ENCODE measurements at places on chromosomes 4 and X.

DNA sequence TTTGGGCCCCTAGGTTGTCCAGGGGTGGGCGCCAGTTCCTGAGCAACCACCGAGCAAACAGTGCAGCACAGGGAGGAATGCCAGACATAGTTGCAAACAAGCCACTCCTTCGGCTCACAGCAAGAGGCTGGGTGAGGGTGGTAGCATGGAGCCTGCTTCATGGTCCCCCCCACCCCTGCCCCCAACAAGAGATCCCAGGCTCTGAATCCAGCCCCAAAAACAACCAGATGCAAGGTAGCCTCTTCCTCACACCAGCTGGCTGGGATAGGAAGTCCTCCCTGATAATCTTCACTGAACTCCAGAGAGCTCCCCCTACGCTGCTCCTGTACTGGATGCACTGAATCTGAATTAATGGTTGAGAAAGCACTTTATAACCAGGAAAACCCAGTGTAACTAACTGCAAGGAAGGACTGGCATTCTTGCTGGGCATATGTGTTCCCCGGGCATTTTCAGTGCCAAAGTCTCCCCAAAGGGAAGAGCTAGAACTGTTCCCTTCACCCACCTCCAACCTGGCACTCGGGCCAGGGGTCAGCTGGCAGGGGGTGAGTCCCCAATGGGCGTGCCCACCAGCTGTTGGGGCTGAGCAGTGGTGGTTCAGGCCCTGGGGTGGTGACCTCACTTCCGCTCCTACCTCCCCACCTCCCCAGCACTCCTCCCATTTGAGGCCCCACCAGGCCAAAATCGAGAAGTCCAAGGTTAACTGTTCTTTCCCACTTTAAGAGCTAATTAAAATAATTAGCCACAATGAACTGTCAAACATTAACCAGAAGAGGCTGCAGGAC lies 1.5 kb downstream of the ELF4 start:
- no peak for DNase-seq

DNA sequence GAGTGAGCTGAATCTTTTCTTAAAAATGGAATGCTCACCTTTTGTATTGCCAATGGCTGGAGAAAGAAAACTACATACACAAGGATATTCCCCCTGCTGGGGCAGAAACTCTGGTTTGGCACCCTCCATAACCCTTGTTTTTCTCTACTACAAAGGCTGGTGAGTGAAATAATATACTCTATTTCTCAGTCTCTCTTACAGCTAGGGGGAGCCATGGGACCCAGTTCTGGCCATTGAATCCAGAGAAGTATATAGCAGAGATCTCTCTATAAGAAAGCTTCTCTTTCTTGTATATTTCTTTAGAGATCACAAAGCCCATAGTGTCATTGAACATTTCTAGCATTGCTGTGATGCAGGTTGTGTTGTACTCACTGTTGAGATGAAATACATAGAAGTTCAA lies 49.8 kb downstream of the SMPX start:
- no peak for DNase-seq

DNA sequence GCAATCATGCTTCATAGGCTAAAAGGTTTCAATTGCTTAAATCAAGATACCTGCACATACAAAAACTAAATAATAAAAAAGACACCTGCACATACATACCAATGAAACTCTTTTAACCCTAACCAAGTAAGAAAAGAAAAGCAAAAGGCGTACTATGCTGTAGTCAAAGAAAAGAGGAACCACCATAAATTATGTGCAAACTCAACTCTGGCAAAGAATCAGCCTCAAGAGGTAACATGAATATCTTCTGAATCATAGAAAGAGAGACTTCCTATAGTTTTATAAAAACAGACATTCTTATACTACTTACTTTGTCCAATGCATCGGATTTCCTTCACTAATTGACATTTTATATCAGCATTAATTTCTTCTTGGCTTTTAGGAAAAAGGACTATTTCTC lies 29.3 kb downstream of the MMGT1 start:
- DNase-seq = no peak

- DNase-seq = no peak
Observed at GRCh38 chrX:115360220-115360781, 70.8 kb downstream of the LUZP4 start.

- DNase-seq = no peak
Observed at GRCh38 chr4:146023334-146023967, 84.8 kb upstream of the ZNF827 start.

GRCh38 chr4:168928346-168928745 lies 81.7 kb downstream of the CBR4 start:
- no peak for DNase-seq

GRCh38 chrX:133689997-133690599 lies 274.8 kb upstream of the GPC4 start:
- DNase-seq = no peak

DNA sequence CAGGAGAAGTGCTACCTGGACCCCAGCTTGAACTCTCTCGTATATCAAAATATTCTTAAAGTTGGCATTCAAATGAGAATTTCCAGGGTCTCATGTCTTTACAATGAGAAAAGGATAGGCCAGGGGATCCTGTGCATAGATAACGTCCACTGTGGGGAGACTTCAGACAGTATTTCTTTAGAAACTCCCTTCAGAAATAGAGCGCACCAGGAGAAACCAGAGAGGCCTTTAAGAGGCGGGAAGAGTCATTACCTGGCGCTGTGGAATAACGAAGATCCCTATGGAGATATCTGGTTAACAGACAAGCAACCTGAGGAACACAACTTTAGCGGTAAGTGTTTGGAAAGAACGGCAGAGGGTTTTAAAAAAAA lies 600 bp downstream of the RADX start:
- no peak for DNase-seq

GRCh38 chrX:6225288-6225910 lies 3.3 kb downstream of the NLGN4X start:
- no peak for DNase-seq

DNA sequence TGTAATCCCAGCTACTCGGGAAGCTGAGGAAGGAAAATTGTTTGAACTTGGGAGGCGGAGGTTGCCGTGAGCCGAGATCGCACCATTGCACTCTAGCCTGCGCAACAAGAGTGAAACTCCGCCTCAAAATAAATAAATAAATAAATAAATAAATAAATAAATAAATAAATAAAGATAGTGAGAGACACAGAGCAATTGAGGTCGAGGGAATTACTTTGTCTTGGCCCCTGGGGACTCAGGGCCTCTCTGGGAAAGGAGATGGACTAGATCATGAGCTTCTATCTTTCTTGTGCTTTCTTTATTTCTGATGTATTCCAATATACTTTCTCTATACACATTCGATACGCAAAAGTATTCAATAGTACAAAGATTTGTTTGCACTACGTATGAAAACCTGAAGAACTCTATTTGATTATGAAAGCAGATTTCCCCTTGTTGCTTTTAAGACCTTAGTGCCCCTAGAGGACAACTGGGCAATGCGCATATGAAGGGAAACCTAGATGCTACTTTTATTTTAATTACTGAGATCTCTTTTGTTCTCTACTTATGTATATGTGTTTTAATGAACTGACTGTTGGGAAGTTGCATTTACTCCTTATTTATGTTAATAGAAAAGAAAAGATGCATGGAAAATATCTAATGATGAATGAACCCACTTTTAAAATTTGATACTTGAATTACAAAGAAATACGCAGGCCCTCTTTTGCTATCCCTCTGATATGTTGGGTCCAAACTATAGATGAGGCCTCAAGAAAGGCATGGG lies 12.8 kb upstream of the ELOVL6 start:
- DNase-seq = no peak

- DNase-seq = no peak
Observed at GRCh38 chr4:26577066-26577465, 6.8 kb upstream of the TBC1D19 start.

- no peak for DNase-seq
Observed at GRCh38 chr4:76964769-76965168, 15.2 kb downstream of the SEPTIN11 start.

DNA sequence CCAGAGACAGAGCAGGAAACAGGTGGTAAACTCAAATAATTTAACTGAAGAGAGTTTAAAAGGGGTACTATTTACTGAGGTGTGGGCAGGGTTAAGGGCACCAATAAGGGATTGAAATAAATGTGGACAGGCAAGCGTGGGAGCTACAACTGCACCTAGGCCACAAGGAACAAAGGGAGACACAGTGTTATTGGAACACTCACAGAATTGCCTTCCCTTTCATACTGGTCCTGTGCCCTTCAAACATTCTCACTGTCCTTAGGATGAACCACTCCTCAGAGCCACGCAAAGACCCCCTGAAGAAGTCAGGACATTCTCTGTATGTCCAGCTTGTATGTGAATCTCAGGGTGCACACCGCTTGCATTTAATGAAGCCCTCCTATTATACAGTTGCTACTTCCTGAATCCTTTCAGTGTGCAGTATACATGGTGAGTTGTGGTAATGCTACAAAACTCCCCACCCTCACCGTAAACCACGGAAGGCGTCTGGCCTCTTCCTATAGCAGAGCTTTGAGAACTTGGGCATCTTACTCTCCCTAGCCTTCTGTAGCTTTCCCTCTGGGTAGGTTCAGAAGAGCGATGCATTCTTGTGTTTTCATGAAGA lies 9.6 kb upstream of the MRPL1 start:
- no peak for DNase-seq

DNA sequence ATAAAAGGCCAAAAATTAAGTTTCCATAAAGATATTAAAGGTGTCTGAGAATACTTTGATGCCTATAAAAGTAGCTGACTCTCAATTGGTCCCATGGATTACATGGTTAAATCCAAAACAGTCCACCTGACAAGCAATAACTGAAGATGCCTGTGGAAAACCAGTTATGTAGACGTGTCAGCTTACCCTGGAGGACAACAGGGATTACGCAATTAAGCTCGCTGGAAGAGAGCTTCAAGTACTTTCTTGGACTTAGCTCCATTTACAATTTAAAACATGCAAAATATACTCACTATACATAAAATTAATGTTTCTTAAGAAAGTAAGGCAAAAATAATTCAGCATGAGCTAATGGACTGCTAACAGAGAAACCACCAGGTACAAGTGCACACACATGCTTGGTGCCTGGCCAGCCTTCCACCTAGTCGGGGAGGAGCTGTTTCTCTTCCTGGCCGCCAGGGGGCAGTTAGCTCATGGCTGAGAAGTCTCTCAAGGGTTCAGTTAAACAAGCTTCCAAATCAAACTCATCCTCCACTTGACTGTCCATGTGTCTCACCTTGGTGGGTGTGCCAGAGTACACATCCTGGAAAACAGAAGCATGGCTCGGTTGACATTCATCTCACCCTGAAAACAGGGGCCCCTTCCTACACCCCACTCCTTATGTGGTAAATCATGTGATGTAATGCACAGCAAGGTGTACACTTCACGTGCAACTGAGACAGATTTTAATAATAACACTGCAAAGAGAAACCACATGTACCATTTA lies 9.2 kb upstream of the FAM53A start:
- DNase-seq = no peak

DNA sequence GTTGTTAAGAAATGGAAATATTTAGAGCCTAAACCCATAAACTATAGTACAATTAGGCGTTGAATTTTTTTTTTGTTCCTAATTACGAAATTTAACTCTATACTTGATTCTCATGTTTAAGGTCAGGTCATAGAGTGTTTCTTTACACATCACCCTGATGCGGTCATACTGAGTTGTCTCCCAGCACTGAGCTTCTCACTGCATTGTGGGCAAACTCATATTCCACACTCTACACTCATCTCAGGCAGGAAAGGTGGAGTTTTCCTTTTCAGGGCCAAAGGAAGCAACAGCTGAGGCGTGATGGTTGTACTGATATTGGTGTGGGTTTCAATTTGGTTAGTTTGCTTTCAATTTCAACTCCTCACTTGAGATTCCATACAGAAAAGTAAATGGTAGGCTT lies 75.4 kb downstream of the FAT4 start:
- no peak for DNase-seq

Measured in esophagus muscularis mucosa (tissue), 4 donors.